ENCODE measurements at places on chromosomes 16 and 17.
A peak's percentile ranks its signal among the peaks of the same experiment; 100 is the strongest.

GRCh38 chr16:71536752-71537499 is 10.7 kb downstream of the CHST4 start:
- DNase-seq, result no peak

- no peak for DNase-seq
These were observed 78.4 kb downstream of the TRIM37 start for GRCh38 chr17:59028328-59028727.

GRCh38 chr16:84979516-84979915 is 31.8 kb downstream of the ZDHHC7 start:
- DNase-seq, result no peak

- no peak for DNase-seq
These were observed 37.1 kb downstream of the TRIM25 start for GRCh38 chr17:56876766-56877179.

- no peak for DNase-seq
These were observed 17.0 kb downstream of the DHODH start for GRCh38 chr16:72025404-72026114.

GRCh38 chr16:89426736-89427530 is 63.4 kb downstream of the ANKRD11 start:
- no peak for DNase-seq

GRCh38 chr17:28133562-28133970 is 91.1 kb downstream of the NLK start:
- no peak for DNase-seq

- no peak for DNase-seq
These were observed 288.3 kb upstream of the TNRC6C start for GRCh38 chr17:77670173-77670572.

- DNase-seq, result no peak
These were observed 33.7 kb upstream of the NUDT16L1 start for GRCh38 chr16:4659363-4660353.

GRCh38 chr17:71500761-71501555 is 619.9 kb upstream of the SOX9 start:
- no peak for DNase-seq

DNA sequence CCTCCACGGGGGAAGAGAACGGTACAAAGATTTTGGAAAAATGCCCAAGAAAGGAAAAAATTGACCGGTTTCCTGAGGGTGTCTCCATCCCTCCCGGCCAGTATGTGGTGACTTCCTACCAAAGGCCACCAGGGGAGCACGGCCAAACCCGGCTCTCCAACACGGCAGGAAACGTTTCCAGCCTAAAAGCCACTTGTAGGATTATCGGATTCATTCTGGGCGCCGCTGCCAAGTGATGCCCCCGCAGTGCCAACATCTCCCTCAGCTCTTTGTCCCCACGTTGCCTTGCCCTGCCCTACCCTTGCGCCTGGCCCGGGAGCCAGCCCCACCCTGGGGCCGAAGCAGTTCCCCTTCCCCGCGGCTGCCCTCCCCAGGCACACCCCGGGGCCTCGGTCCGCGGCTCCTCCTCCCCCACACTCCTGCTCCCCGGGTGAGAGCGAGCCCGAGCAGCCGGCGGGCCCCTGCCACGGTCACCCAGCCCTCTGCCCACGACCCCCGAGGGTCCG is 688 bp downstream of the CRK start:
- DNase-seq, result peak; percentile 21

DNA sequence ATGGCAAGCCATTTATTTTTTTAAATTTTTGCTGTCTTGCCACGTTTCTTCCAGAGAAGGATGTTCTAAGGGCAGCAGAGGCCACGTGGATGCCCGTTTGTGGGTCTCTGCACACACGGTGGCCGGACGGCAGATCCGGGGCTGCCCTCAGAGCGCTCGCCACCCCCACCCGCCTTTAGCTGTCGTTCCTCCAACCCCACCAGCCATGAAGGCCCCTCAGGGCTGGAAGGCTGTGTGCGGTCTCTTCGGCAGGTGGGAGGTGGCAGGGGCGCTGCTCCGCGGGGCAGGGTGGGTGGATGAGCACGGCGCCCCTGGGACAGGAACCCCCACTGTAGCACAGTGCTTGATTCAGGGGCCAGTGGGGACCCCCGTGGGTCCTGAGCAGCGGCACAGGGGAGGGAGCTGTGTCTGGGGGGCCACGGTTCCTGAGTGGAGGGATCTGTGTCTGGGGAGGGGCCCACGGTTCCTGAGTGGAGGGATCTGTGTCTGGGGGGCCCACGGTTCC is 49.7 kb downstream of the ZFPM1 start:
- no peak for DNase-seq

DNA sequence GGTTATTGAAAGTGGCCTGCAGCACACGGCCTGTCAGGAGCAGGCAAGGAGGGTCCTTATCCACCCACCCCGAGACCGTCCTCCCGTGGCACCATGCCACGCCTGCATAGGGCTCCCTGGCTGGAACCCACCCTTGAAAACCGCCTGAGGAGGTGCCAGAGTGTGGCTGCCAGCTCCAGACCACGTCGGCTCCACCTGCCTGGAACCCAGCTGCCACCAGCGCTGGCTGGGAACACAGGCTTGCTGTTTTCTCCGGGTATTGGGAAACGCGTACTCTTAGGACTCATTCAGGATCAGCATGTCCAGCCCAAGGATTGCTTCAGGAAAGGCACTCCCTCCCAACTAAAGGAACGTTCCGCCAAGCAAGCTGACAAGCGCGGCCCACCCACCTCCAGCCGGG is 6.7 kb downstream of the ARL16 start:
- DNase-seq, result no peak

All from stimulated activated CD4-positive, alpha-beta T cell treated with anti-CD3 and anti-CD28 coated beads, Interleukin-4, amount 100 ng/mL, for 1 hour (primary cell).